Uterus (tissue), 4 donors: ENCODE measurements at places on chromosomes 5 and 9. TPM values are rescaled to one million over a fixed set of nuclear protein-coding genes. Genes with fewer than 3 reads are reported as not detected.

DNA sequence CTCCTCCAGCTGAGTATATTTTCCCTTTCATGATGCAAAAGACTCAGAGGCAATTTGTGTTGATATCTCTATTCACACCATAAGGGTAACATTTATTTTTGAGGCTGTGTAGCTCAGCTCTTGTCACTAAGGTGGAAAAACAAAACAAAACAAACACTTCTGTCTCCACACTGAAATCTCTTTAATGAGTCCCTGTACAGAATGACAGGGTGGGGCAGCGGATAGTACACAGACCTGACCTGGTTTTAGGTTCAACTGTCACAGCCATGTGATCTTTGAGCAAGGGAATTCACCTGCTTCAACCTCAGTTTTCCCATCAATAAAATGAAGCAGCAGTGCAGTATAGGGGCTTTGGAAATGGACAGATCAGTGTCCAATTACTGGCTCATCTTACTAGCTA lies 29.3 kb downstream of the TLR4 start:
- no peak for DNase-seq

DNA sequence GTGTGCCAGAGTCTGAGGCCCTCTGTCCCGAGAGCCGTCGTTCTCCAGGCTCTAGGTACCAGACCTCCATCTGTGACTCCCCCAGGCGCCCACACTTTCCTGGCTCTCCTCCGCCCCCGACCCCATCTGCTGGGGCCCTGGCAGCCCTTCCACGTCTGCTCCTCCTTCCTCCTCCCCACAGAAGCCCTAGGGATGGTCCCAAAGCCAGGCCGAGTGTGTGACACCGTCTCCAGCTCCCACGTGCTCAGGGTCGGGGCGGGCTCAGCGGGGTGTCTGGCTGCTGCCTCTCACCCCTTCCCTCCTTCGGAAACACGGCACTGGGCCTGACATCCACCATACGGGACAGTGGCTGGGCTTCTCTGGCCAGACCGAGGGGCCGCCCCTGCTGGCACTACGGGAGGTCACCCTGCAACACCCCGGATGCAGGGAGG lies 20.5 kb upstream of the SLC6A19 start:
- no peak for DNase-seq

The CAPSL gene
- total RNA-seq = not detected

GRCh38 chr5:119966028-119966427 lies 336.7 kb downstream of the FAM170A start:
- no peak for DNase-seq
